Cerebellum (tissue), 4 donors: ENCODE measurements at places on chromosomes 1 and 21. TPM values are rescaled to one million over a fixed set of nuclear protein-coding genes. Genes with fewer than 3 reads are reported as not detected.

DNA sequence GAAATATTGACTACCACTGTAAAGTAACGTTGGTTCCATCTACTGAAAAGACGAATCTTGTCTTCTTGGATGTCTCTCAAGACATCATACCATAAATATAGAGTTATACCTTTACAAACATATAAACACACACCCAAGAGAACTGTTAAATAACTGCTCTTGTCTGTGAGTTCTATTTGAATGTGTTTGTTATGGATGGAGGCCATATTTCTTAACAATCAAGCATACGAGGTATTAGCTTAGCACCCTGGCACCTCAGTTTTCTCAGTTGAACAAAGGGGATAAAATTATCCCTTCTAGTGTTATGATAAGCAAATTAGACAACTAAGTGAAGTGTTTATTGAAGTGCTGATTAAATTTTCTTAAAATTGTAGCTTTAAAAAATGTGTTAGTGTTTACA, 336.6 kb upstream of the ZRANB2 start:
- DNase-seq, result no peak

DNA sequence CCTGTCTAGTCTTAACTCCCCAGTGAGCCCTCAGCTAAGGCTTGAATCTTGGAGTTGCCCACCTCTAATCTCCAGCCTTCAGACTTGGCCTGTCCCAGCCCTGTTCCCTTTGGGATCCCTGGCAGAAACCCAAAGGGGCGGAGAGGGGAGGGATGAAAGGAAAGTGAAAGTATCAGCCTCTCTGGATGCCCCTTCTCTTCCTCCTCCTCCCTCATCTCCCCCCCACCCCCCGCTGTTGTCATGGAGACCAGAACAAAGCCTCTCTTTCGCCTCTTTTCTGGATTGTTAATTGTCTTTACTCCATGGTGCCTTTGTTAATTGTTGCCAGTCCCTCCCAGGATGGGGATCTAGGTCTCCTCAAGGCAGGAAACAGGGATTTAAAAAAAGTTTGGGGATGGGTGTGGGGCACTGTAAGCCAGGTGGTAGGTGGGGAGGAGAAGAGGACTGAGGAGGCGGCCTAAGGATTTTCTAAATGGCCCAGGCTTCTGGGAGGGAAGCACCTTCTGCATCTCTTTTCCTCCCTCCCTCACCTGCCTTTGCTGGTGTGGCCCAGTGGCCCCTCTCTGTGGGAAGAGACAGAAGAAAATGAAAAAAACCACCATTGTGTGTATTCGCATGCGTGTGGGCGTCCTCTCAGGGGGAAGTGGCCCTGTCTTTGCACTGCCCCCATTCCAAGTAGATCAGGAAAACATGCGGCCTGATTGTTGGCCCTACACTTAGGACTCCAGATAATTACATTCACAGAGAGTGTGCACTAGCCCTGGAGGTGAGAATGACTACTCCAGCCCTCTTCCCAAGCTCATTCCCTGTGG, 7.5 kb upstream of the SOX13 start:
- DNase-seq, result no peak

DNA sequence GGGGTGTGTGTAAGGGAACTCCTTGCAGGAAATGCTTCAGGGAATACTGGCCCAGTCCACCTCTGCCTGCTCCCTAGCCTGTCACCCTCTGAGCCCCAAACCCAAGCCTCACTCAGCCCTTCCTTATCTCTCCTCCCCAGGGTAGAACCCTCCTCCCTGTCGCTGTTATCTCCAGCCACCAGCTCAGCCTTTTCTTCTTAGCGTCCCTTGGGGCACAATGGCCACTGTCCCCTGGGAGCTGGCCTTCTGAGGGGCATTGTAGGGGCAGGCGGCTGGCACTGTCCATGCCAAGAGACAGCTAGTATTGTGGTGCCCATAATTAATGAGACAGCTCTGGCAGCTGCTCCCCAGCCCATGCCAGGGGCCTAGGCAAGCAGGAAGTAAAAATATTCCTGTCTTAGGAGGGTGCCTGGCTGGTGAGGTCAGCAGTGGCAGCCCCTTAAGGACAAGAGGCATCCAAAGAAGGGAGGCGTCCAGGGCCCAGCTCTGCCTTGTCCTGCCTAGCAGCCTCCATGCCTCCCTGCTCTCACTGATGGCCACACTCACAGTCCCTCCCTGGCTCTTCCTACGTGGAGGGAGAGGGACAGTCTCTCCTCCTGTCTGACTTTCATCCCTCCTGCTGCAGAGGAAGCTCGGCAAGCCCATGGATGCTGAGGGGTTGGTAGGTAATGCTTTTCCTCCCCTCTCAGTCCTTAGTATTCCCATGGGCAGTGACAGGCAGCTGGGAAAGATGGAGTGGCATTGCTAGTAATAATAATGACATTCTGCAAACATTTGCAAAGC, 37.5 kb downstream of the KCNQ4 start:
- DNase-seq, result no peak

DNA sequence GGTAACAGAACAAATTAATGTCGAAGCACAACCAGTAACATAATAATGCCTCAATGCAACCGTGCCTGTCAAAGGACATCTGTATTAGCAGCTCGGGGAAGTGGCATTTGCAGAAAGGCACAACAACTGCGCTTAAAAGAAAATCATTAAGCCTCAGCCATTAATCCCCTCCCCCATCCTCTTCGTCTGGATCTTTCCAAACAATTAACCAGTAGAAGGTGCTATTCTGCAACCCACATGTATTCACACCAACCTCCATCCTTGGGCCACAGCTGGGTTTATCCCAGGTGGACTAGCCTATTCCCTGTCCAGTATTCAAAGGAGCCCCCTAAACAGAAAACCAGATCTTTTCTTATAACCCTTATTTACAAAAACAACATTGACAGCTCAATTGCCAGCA, 2.6 kb downstream of the RERE start:
- no peak for DNase-seq

GRCh38 chr1:59892841-59893811, 33.4 kb downstream of the CYP2J2 start:
- no peak for DNase-seq

DNA sequence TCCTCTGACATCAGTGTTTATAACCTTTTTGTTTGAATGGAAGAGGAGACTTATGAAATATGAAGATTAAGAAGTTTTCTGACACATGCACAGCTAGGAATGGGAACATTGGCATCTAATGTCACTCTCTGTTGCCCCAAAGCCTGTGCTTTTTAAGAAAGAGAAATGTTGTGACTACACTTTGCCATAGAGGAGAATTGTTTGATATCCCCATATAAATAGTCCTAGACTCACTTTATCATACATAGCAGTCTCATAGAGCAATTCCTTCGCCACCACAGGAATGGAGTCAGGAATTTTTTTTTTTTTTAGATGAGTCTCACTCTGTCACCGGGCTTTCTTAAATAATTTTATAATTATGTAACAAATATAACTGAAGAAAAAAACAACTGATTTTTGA, 1.5 kb downstream of the KRTAP21-3 start:
- no peak for DNase-seq

- no peak for DNase-seq
Observed at GRCh38 chr1:169100651-169101088, 5.8 kb upstream of the ATP1B1 start.

DNA sequence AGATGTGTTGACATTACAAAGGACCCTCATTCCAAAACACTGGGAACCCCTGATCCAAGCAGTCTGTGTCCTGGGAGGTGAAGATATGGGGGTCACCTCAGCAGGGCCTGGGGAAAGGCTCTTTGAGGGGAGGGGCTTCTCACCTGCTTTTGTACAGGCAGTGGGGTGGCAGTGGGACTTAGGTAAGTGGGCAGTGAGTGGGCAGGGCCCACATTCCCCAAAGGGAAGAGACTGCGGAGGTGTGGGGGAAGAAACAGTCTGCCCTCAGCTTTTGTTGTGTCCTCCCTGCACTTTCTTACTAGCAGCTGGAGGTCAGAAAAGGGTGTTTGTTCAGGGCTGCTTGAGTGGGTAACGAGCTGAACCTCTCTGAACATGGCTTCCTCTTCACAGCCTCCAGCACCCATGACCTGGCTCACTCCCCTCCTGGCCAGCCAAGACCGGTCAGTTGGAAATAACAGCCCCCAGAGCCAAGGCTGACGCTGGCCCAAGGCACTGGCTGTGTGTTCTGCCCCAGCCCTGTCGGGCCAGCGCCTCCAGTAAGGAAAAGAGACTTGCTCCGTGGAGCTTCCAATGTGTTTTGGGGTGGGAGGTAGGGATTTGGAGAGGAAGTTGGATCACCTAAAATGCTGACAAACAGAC, 173.5 kb downstream of the PSMG1 start:
- DNase-seq, result no peak

- no peak for DNase-seq
Observed at GRCh38 chr1:181061891-181062835, 26.3 kb upstream of the IER5 start.

GRCh38 chr1:12643785-12644184, at the start of gene AADACL4:
TSS of gene AADACL4 (plus strand) at chr1:12644085. CDS start at chr1:12644547, 462 bp downstream.
- no peak for DNase-seq

GRCh38 chr1:83017276-83017675, 981.7 kb downstream of the TTLL7 start:
- DNase-seq, result no peak

The TGFB2 gene
- total RNA-seq, result 28.1 TPM

The USH2A gene
- 1.9 TPM for total RNA-seq

The PODN gene
- 8.9 TPM for total RNA-seq

The OR10Z1 gene
- total RNA-seq, result not detected

The PTPRC gene
- total RNA-seq, result 4.4 TPM

The ALPL gene
- total RNA-seq, result 4.4 TPM

The S100B gene
- total RNA-seq, result 22.5 TPM
